Dermis microvascular lymphatic vessel endothelial cell (primary cell): ENCODE measurements at places on chromosomes 5 and 9. TPM values are rescaled to one million over a fixed set of nuclear protein-coding genes. Genes with fewer than 3 reads are reported as not detected.

Gene LIFR
- 31.3 and 31.9 TPM in 2 replicates for total RNA-seq

DNA sequence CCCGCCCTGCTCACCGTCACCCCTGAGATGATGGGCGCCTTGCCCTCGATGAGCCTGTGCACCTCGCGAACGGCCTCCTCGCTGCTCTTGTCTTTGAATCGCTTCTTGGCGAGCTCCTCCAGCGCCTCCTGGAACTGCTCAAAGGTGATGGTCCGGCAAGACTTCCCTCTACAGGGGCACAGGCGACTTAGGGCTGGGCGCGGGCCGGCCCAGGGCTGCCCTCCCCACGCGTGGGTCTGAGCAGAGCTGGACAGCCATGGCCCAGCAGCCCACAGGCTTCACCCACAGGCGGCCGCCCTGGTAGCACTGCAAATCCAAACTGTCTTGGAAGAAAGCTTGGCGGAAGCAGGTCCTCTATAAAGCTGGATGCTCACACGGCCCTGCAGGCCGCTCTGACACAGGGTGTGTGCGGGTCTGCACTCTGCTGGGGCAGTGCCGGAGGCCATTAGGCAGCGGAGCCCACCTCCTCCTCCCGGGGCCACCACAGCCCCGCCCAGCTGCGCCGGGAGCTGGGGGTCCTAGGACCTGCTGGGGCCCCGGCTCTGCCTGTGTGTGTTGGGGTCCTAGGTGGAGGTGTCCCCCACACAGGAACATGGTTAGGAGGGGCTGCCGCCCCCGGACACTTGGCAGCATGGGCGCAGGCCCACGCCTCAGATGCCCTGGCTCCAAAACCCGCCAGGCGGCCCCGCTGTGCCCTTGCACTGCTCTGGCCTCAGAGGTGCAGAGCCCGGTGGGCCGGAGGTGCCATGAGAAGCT lies 27.0 kb downstream of the TPPP start:
- no peak for DNase-seq

- no peak for DNase-seq
These were observed 51.3 kb downstream of the LMX1B start for GRCh38 chr9:126664900-126665643.

DNA sequence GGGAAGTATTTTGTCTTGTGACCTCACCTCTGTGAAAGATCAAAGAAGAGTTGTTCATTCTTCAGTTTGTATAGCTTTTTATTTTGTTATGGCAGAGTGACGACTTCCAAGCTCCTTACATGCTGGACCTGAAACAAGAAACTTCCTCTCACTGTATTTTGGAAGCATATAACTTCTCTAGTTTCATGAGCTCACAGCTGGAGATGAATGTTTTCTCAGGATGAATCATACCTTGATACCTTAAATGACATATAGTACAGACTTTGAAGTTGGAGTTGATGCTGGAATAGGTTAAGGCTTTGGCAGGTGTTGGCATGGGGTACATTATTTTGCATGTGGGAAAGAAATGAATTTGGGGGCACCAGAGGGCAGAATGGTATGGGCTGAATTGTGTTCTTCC lies 112.5 kb downstream of the SLC25A46 start:
- no peak for DNase-seq

- DNase-seq = no peak
These were observed 31.8 kb downstream of the SPATA31C2 start for GRCh38 chr9:88106492-88106891.

- DNase-seq = no peak
These were observed 41.8 kb downstream of the FGF1 start for GRCh38 chr5:142644127-142644526.

Gene PCDHGB6
- total RNA-seq = 1.5 and 2.7 TPM in 2 replicates

Gene WNT8A
- total RNA-seq = not detected in 2 replicates

DNA sequence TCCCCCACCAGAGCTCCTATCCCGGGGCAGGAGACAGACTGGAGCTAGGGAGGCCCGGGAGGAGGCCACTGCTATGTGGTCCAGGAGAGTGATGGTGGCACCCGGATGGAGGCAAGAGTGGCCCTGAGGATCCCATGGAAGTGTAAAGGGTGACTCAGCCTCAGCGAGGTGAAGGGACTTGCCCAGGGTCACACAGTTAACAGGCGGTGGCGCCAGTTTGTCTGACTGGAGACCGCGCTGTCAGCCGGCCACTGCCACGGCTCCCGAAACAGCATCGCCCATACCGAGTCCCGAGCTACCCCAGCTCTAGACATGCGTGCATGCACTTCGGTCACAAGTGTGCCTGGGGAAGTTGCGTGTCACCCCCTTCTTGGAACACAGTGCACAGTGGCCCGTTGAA lies 165.9 kb downstream of the GAPVD1 start:
- DNase-seq = no peak

DNA sequence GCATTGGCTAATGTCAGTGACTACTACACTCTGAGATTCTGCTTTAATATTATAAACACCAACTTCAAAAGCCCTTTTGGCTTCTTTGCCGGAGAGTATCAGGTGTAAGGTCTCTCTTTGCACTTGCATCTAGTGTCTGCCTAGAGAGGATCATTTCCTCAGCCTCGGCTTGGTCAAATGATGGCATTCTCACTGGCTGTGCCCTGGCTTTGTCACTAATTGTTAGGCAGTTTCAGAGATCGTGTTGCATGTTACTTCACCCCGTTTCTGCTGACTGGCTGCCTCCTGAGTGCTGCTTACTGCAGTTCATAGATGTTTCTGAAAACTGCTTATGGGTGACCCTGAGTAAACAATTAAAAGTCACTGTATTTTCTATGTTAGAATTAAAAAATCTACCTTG lies 48.8 kb downstream of the SLC1A3 start:
- no peak for DNase-seq

- DNase-seq = no peak
These were observed 136.6 kb upstream of the SMIM23 start for GRCh38 chr5:171649075-171649401.
